Activated CD4-positive, alpha-beta T cell treated with anti-CD3 and anti-CD28 coated beads, Interleukin-2, amount 10 ng/mL, durations not matched to agents 24 days and 14 days (primary cell): ENCODE measurements at places on chromosomes 2 and 18.
A peak's percentile ranks its signal among the peaks of the same experiment; 100 is the strongest.

DNA sequence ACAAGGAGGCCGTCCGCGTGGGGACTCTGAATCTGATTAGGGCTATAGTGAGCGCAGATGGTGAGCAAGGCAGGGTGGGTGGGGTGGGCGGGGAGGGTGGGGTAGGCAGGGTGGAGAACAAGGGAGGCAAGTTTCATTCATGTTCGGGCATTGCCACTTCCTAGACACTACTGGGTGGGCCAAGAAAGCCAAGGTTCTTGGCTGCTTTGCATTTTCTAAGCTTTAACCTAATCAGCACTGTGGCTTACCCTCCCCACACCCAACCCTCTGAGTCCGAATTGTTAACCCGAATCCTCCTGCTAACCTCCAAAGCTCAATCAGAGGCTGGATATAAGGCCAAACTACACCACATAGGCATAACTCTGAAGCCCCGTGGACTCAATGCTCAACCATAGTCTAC is 18.1 kb downstream of the MROH2A start:
- H3K4me3 ChIP-seq, result no peak overlapping the region
- H3K27me3 ChIP-seq, result no peaks in the 10 kb centered on the region
- no peak overlapping the region for H3K27ac ChIP-seq
- no peaks in the 10 kb centered on the region for H3K36me3 ChIP-seq

DNA sequence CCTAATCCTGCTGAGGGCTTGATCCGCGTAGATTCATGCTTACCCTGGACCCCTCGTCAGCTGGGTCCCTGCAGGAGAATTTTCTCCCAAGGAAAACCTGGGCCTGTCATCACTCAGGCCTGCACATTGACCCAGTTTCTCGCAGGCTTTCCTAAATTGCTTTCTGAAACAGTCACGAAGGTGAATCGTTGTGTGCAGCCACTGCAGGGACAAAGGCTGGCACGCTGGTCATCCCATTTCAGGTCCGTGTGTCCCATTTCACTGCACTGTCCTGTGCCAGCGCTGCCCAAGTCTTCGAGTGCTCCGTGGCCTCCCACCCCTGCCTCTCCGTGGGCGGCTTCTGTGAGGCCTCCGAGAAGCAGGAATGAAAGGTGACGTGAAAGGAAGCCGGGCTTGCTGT is 62.8 kb upstream of the YWHAQ start:
- peaks cover 2% of the 10 kb centered on the region for H3K27me3 ChIP-seq
- H3K27ac ChIP-seq, result no peak overlapping the region
- no peak for DNase-seq

DNA sequence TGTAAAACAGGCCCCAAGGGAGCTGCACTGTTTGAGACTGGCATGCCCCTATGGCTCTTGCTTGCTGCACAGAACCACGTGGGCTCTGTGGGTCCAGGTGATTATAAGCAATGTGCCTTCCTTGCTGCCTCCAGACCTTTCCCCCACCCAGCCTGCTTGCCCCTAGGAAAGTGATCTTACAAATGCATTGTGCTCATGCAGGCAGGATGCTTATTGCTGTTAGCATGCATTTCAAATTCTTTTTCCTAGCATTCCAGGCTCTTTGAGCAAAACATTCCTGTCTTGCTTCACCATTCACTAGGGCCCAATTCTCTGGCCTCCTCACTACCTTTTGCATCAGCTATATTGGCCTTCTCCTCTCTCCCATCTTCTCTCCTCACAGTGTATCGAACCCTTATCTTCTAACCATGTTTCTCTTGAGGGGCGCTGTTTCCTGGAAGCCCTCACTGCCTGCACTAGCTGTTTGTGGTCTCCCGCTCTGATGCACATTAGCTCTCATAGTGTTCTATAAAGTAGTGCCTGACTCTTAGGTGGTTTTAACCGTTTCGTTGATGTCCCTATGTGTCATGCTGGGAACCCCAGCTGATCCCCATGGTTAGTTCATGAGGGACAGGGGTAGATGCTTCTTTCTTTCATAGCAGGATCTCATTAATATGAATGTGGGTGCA is 152.9 kb upstream of the EPAS1 start:
- H3K27me3 ChIP-seq, result peaks cover 1% of the 10 kb centered on the region
- H3K4me3 ChIP-seq, result no peak overlapping the region
- no peak overlapping the region for H3K27ac ChIP-seq
- peaks cover 26% of the 10 kb centered on the region for H3K4me1 ChIP-seq
- H3K36me3 ChIP-seq, result peaks cover 3% of the 10 kb centered on the region
- DNase-seq, result no peak

DNA sequence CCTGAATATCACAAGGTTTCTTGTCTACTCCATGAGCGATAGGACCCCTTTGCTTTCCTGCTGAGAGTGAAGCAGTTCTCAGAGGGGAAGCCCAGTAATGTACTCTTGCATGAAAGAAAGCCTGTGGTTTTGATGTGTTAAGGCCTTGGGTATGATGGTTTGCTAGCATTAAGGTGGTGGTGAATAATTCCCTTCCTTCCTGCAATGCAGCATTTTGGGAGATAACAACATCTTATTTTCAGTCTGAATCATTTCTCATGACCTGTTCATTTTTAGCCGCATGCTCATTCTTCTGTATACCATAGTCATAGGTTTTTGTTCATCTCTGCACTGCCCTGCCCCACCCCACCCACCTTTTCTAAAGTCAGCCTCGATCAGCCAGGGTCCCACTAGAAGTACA is 66.2 kb downstream of the HNMT start:
- no peak overlapping the region for H3K4me3 ChIP-seq
- H3K27ac ChIP-seq, result no peak overlapping the region
- DNase-seq, result no peak
- H3K4me1 ChIP-seq, result no peaks in the 10 kb centered on the region
- no peaks in the 10 kb centered on the region for H3K36me3 ChIP-seq

GRCh38 chr2:110837446-110838409 is 105.4 kb downstream of the ACOXL start:
- no peak for DNase-seq
- H3K27me3 ChIP-seq, result peaks cover 39% of the 10 kb centered on the region
- H3K36me3 ChIP-seq, result no peaks in the 10 kb centered on the region
- H3K4me1 ChIP-seq, result peaks cover 8% of the 10 kb centered on the region

GRCh38 chr2:109454304-109454703 is 159.5 kb downstream of the SEPTIN10 start:
- H3K4me1 ChIP-seq, result peaks cover 8% of the 10 kb centered on the region
- H3K27me3 ChIP-seq, result peaks cover 6% of the 10 kb centered on the region
- H3K27ac ChIP-seq, result no peak overlapping the region
- H3K4me3 ChIP-seq, result no peak overlapping the region
- no peaks in the 10 kb centered on the region for H3K36me3 ChIP-seq
- no peak for DNase-seq

DNA sequence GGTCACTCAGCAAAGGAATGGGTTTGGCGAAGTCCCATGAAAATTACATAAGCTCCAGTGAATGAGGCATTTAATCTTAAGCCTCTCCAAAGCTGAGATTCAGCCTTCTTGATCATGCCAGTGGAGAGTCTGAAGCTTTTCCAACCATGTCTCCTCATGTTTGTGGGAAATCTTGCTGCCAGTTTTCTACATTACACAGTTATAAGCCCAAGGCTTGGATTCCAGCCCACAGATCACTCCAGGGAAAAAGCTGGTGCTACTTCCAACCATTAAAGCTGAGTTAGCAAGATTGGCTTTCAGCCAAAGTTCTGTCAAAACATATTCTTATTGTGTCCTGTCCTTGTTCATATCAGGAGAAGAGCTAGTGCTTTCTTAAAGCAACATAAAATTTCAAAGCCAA is 293.8 kb downstream of the LRRTM4 start:
- H3K27me3 ChIP-seq, result no peaks in the 10 kb centered on the region
- H3K4me1 ChIP-seq, result no peaks in the 10 kb centered on the region
- no peak for DNase-seq
- H3K36me3 ChIP-seq, result no peaks in the 10 kb centered on the region

DNA sequence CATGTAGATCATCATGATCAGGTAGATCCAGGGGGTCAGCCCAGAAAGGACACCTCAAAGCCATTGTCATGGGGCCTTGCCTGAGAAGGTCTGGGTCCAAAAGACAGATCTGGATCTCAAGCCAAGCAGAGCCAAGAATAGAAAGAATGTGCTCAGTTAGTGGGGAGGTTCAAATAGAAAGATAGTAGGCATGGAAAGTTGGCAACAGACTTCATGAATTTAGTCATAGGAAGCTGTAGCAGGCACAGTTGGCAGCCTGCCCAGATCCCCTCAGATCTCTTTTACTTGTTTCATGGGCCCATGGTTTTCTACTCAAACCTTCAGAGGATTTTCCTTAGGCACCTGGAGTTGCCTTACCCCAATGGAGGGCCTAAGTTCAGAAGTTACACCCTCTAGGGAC is 767.0 kb downstream of the SLC4A3 start:
- H3K36me3 ChIP-seq, result no peaks in the 10 kb centered on the region
- no peaks in the 10 kb centered on the region for H3K4me1 ChIP-seq
- H3K27ac ChIP-seq, result no peak overlapping the region
- no peak for DNase-seq

DNA sequence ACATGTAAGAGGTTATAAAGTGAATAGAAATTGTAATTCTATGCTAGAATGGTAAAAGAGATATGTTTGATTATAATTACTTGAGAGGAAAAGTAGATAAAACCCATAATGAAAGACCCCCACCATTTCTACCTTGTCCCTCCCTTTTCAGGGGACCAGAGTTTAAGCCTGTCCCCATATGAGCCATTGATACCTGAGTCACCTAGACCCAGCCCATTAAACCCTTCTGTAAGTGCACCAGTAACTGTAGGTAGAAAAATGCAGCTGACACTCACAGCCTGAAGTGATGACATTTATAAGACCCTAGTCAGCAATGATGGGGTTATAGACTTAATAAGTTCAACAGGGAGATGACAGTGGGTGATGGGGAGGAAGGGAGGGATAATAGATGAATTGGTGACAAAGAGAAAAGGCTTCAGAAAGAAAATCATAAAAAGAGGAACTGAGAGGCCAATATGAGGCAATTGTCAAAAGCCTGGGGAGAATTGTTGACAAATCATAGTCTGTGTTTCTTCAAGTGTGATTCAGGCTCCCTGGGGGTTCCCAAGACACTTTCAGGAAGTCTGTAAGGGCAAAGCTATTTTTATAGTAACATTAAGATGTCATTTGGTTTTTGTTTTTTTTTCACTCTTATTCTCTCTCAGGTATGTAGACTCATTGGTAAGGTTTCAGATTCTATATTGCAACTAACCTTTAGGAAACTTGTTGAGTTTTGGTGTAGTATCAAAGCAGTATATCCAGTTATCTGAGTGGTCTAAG is 544.2 kb downstream of the SATB2 start:
- H3K27me3 ChIP-seq, result no peaks in the 10 kb centered on the region
- DNase-seq, result no peak
- H3K27ac ChIP-seq, result no peak overlapping the region

- H3K4me1 ChIP-seq, result peaks cover 18% of the 10 kb centered on the region
- peaks cover 27% of the 10 kb centered on the region for H3K36me3 ChIP-seq
- DNase-seq, result peak; percentile 78
- peak overlapping the region; percentile 90 for H3K27ac ChIP-seq
- H3K27me3 ChIP-seq, result no peaks in the 10 kb centered on the region
- peak overlapping the region; percentile 51 for H3K4me3 ChIP-seq
These were observed 116.2 kb downstream of the STPG4 start for GRCh38 chr2:47038656-47039488.

- no peak overlapping the region for H3K4me3 ChIP-seq
- no peaks in the 10 kb centered on the region for H3K36me3 ChIP-seq
- no peaks in the 10 kb centered on the region for H3K4me1 ChIP-seq
- H3K27me3 ChIP-seq, result peaks cover 3% of the 10 kb centered on the region
- DNase-seq, result no peak
These were observed 158.1 kb upstream of the VRK2 start for GRCh38 chr2:57888463-57888862.

GRCh38 chr2:217086038-217086522 is 226.2 kb upstream of the TNP1 start:
- peaks cover 4% of the 10 kb centered on the region for H3K27me3 ChIP-seq
- H3K4me3 ChIP-seq, result no peak overlapping the region
- no peaks in the 10 kb centered on the region for H3K36me3 ChIP-seq
- peaks cover 28% of the 10 kb centered on the region for H3K4me1 ChIP-seq
- H3K27ac ChIP-seq, result peak overlapping the region; percentile 54
